ENCODE measurements at places on chromosomes 7 and 10.

DNA sequence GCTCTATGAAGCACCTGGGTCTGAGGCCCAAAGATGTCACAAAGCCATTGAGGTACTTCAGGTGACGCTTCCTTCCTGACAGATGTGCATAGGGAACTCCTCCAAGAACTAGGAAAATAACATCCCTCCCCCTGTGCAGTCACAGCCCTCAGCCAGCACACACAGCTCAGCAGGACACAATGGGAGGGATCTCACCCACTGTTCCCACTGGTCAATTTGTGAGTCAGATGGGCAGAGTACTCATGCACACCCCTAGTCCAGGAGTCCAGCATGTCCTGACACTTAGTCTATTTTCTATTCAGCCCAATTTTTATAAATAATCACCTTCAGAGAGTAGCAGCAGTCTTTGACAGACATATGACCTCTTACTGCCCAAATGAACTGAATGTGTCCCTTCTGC is 60.7 kb upstream of the PFKP start:
- no peak for ATAC-seq

- ATAC-seq, result no peak
Measured at GRCh38 chr10:72816565-72816964, 77.0 kb upstream of the OIT3 start.

DNA sequence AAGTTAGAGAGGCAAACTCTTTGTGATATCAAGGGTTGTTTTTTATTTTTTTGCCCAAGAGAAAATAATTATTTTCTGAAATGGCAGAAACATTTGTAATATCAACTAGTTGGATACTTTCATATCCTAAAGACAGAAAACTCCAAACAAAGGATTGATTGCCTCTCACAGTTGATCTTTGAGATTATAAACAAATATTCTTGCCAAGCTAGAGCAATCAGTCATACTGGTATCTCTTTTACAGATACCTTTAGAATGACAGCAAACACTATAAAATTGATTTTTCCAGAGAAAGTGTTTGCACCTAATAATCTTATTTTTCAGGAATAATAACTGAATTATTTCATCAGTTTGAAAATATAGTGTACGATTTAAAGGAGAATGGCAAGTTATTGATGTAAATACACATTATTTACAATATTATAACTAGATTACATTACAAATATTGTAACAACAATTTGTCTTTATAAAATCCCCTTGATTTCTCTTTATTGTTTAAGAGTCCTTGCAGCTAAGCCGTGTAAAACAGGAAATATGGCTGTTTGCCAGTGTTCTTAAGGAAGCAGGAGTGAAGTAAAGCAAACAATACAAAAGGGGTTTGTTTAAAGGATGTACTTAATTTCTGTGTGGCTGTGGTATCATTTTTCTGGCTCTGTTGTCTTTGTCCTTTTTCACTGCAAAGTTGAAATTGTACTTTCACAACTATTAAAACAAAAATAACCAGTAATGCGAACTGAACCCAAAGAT is 58.4 kb downstream of the MAPK8 start:
- peak; percentile 45 for ATAC-seq

GRCh38 chr7:128831994-128832879 is 2.0 kb downstream of the FLNC start:
- ATAC-seq, result peak; percentile 0

DNA sequence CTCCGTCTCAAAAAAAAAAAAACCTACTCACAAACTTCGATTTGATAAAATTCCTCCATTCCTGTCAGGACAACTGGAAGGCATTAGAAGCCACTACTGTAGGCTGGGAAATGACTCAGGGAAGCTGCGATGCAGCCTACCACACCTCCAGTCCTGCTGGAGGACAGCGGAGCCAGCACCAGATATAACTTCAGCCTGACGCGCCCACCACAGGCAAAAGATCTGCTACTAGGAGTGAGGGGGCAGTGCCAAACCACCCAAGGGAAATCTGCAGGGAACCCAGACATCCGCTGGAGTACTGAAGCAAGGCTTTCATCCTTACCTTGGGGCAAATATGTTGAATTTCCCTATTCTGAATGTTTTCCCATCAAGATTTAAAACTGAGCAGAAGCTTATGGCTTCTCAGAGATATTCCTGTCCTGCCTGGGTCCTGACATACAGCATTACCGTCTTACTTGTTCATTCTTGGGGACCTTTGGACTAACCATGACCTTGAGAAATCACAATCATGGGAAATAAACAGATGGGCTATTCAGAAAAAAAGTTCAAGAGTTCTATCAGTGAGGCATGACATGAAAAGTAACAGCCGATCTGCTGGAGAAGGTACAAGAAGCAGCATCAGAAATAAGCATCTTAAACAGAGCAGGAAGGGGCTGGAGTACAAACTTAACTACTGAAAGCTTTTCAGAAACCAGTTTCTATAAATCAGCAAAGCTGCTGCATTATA is 20.4 kb downstream of the BCCIP start:
- no peak for ATAC-seq

GRCh38 chr10:86287966-86288579 is 78.5 kb downstream of the GRID1 start:
- ATAC-seq, result no peak

GRCh38 chr7:5687936-5688630 is 93.4 kb downstream of the RNF216 start:
- no peak for ATAC-seq

- no peak for ATAC-seq
Measured at GRCh38 chr7:148704970-148705369, 6.3 kb downstream of the CUL1 start.

DNA sequence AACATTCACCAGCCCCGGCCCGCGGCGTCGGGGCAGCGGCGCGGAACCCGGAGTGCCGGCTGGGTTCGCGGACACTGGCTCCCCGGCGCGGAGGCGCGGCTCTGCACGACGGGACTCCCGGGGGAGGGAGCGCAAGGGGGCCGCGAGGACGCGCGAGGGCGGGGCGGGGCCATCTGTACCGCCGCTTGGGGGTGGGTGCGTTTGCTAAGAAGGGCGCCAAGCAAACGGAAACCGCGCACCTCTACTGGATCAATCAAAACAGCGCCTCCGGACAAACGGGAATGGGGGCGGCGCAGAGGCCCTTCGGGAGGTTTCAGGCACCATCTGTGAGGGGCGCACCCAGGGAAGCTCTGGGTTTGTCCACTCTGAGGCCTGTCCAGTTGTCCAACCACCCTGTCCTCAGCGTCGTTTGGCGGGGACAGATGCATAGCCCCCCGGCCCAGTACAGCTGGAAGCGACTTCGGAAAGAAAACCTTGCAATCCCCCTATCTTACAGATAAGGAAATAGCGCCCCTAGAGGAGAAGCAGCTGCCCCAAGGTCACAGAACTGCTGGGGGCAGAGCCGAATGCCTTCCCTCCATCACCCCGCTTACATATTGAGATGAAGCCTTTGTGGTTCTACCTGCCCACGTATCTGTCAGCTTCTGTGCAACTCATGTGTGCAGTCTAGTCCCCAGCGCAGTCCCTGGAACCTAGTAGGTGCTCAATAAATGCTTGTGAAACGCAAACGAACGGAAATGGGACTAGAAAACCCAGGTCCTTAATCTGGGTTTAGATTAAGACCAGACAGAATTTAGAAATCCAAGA is 10.7 kb upstream of the SLIT1 start:
- ATAC-seq, result peak; percentile 94

DNA sequence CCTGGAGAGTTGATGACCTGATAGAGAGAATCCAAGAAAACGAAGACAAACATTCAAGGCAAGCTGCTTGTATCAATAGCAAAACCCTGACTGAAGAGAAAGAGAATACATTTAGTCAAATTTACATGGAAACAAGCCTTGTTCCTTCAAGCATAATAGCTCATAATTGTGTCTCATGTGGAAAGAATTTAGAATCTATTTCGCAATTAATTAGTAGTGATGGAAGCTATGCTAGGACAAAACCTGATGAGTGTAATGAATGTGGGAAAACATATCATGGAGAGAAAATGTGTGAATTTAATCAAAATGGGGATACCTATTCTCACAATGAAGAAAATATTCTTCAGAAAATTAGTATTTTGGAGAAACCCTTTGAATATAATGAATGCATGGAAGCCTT is 18.0 kb downstream of the RBAK start:
- no peak for ATAC-seq

DNA sequence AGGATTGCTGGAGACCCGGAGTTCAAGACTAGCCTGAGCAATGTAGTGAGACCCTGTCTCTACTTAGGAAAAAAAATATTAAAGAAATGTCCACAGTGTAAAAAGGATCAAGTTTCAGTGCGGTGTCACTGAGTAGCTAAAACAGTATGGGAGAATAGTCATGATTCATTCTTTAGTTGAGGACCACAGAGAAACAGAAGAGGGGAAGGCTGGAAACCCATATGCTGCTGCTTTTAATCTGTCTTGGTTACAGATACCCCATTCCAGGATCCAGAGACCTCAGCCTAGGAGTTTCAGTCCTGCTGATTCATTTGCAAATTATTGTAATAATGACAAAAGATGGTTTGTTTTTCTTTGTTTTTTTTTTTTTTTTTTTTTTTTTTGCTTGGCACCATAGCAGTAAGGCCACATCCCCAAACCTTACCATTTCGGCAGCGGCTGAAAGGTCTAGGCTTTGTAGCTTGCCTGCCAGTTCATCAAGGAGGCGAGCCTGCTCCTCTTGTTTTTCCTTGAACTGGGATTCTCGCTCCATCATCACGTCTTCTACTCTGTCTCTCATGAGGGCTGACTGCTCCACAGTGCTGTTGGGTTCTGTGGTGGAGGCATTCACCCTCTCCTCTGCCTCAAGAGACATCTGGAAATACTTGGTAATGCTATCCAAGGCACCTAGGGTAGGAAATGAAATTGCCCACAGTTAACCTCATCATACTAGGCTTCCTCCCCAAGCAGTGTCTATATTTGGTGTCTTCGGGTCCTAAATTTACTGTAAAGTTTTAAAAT is 44.2 kb downstream of the DLD start:
- peak; percentile 59 for ATAC-seq

DNA sequence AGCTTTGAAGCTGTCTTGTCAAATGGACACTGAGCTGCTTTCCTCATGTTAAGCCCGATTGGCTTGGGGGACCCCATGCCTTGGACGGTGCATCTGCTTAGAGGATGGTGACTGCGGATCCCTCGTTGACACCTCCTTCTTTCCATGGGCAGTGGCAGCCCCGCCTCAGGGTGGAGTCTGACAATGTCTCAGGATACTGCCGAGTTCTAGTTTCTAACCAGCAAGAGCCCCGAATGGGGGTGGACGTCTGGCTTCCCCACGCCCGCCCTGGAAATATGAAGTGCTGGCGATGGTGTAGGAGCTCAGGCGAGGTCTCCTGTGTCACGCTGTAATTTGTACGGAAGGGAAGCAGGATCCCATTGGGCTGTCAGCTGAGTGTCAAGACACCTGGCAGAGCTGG is 106.2 kb upstream of the CTBP2 start:
- no peak for ATAC-seq

GRCh38 chr10:20623546-20623945 is 273.6 kb downstream of the NEBL start:
- ATAC-seq, result no peak

DNA sequence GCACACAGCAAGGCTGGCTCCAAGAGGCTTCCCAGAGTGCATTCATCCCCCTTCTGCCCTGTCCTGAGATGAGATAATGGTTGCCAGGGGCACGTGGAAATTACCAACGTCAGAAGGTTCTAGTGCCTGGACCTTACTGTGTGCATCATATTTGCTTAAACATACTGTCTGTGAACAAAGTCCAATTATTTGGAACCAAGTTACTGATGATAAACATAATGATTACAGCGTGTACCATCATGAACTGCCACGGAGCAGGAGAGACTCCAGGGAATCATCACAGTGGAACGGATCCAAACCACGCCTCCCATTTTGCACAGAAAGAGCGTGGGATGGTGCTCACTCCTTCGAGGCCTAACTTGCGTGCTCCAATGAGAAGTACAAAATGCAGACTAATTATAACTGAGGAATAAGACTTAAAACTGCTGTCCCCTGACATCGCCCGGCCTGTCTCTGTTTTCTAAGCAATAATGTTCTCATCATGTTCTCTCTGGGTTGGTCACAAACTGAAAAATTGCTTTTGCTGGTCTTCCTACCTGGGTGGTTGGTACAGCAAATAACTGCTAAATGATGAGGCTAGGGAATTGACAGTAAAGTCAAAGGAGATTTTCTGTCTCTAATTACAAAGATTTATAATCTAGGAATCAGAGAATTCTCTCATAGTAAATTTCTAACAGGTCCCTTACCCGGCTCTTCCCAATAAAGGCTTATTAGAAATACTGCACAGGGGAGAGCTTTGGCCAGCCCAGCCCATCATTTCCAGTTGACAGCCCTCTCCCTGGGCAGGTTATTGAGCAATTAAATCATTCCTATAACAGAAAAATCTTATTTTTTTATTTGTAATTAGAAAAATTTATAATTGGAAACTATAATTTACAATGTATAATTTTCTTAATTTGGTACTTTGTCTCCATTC is 182.2 kb downstream of the CAMK1D start:
- ATAC-seq, result no peak

- ATAC-seq, result peak; percentile 85
Measured at GRCh38 chr10:43304687-43305333, 37.9 kb upstream of the RASGEF1A start.

DNA sequence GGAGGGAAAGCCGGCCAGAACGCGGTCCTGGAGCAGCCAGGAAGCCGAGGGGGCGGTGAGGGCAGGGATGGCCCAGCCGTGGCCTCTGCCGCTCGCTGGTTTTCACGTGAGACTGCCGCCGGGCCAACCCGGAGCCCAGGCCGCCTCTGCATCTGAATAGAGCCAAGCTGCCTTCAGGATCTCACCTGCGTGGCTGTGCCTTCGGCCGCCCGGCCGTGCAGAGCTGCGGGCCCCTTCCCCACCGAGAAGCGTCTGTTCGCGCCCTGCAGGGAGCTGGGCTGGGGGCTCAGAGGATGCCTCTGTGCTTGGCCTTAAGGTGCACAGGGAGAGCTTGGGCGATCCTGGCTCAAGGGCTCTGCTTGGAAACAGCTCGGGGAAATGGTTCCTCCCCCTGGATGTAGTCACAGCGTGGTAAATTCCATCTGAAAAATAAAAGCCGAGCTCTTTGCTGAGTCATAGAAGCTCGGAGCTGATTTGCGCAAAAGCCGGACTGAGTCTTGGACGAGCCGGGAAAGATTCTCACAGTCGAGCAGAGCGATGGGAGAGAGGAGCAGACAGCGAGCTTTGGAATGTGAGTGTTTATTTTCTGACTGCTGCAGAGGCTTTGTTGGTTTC is at the start of gene JAKMIP3:
JAKMIP3 (plus strand) TSS at position 456 of the 615 bp plus-strand sequence. CDS start 38,863 bp downstream, outside the sequence.
- ATAC-seq, result no peak

- peak; percentile 91 for ATAC-seq
Measured at GRCh38 chr7:44348300-44348699, 22.9 kb upstream of the CAMK2B start.

DNA sequence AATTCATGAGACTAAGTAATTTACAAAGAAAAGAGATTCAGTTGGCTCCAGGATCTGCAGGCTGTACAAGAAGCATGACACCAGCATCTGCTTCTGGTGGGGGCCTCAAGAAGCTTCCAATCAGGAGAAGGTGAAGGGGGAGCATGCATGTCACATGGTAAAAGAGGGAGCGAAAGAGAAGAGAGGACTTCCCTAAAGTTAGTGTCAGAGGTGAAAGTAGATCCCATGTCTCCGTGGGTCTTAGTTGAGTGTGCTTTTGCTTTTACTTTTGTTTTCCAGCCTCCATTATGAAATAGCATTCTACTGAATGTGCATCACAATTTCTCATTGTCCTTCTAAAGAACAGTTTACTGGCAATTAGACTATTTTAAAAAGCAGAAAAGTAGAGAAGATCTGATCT is 213.6 kb upstream of the FZD1 start:
- no peak for ATAC-seq

GRCh38 chr7:125032943-125033342 is 103.3 kb upstream of the POT1 start:
- no peak for ATAC-seq

Measured in SK-N-SH treated with all-trans-retinoic acid at 6 μM for 48 hours (cell line).